ENCODE measurements at places on chromosomes 6 and 20.

DNA sequence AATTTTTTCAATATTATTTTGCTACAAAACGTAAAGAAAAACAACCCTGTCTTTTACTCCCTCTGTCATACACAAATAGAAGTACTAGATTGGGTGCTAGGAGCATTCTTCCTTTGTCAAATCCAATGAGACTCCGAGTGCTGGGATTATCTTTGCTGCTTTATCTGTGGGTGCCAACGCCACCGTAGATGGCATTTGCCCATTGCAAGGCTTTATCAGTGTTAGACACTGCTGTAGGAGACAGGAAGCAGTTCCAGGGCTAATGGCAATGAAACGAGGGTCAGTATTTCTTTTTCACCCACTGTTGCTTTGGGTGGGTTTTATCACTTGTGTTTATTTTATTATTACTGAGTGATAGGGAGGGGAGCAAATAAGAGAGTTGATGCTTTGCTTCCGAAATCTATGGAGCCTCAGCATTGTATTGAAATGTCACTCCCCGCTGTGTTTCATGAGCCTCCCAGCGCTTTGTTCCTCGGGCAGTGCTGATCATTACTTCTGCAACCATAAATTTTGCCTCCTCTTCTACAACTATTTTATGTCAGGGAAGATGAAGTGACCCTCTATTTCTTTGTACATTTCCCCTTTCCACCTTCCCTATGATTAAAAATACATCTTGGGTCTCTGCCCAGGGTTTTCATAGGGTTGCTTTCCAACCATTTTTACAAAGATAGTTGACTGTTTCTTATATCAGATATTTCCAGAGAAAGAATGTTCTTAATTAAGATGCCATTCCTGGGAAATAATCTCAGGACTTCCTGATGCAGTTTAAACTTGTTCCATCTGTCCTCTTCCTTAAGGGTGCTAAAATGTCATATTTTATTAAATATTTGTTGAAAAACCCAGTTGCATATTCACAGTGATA, 86.7 kb upstream of the LAMP5 start:
- DNase-seq: no peak

DNA sequence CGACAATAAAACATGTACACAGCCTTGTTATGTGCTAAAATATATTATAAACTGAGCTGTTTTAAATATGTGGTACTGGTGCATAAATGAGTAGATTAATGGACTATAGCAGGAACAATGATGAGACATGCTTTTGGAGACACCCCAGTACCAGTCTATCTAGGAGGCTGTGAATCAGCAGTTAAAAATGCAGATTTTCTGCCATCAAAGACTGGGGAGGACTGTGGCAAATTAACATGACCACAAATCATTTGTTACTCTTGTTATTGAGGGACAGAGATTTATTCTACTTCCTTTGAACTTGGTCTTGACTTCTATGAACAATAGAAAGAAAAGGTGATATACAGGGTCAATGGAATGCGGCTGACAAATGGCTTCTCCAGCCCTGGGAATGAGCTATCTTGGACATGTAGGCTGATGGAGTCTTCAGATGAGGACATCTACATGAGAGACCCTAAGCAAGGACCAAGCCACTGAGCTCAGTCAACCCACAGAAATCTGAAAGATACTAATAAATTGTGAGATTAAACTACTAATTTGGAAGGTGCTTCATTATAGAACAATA, 551.7 kb upstream of the GJE1 start:
- no peak for DNase-seq

GRCh38 chr6:52697903-52698302, 27.0 kb downstream of the TMEM14A start:
- DNase-seq: no peak

GRCh38 chr6:127794405-127794804, 106.5 kb downstream of the THEMIS start:
- DNase-seq: no peak

GRCh38 chr6:155042983-155043382, 47.9 kb downstream of the TIAM2 start:
- DNase-seq: no peak

DNA sequence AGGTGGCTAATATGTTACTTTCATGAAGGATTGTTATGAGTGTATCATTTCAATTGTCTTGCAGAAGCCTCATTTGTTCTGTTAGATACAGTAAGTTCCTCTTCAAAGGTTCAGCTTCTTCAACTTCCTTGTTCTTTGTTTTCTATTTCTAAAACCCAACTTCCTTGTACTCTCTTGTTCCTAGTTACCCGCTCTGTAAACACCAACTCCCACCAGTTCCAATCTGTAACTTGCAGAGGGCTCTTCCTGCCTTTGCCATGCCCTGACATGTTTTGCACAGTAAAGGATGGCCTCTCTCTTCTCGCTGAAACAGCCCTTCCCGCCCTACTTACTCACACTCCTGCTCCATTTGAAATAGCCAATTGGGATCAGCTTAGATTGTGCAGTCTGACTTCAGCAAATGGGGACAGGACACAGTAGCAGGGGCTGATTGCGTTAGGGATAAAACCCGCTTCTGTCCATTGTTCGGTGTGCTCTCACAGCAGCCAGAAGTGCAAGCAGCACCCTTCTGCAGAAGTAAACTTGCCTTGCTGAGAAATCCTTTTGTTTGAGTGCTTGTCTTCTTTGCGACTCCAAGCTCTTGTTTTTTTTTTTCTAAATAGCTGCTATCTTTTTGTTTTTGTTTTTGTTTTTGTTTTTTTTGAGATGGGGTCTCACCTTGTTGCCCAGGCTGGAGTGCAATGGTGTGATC, 45.9 kb upstream of the POU5F1 start:
- DNase-seq: no peak

DNA sequence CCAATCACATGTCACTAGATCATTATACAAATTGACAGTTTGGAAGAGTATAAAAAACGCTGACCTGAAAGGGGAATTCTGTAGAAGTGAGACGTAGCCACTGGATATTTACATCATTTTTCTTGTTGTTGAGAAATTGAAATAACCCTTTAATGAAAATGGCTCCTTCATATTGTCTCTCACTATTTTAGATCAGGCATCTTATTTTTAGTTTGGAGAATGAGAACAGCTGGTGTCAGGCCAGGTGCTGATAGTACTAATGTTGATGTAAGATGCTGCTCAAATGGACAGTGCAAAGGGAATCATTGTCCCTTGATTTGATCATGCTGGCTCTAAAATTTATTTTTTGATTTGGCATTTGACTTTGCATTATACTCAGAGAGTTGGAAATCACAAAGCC, 17.4 kb downstream of the NKAIN2 start:
- no peak for DNase-seq

DNA sequence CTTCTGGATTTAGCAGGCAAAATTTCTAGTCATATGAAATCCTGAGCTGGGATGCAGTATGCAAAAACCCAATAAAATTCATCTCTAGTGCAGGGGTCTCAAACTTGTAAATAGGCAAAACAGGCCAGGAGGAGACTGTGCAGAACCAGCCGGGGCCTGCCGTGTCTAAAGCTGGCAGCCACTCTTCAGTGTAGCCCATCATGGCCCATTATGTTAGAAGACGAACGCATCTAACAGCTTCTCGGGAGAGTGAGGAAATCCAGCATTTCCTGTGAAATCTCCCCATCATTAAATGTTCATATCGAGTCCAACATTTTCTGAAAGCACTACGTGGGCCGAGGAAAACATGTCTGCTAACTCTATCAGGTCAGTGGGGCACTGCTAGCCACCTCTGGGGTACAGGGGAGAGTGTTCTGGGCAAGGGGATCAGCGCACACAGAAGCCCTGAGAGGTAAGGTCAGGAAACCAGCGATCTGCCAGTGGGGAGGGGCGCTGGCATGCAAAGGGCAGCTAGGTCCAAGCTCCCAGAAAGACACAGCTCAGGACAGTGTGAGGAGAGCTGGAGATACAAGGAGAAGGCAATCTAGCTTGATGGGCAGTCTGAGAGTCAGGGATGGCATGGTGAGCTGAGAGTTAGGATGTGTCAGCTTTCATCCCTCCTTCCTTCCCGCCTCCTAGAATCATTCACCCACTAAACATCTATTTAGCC, 144.2 kb downstream of the PREX1 start:
- DNase-seq: no peak

DNA sequence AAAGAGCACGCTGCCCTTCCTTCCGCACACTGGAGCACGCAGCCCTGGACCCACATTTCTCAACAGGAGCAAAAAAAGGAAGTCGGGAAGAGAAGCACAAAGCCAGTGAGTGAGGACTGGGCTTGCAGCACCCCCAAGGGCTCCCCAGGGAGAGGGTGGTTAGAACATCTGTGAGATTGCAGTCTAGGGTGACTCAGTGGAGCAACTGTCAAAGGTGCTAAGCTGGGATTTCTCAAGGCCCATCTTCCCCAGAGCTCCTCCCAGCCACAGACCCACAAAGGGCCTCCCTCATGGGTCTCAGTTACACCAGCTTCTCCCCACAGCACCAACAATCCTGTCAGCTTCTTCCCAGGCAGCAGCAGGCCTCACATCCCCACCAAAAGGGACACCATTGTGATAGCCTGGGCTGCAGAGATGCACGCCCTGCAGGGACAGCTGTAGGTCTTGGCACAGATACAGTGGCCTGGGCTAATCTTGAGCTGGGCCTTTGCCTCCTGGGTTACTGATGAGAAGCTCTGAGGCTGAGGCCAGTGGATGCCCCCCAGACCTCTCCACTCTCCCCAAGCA, 39.6 kb upstream of the CD93 start:
- no peak for DNase-seq
